ENCODE measurements at places on chromosomes 11 and 22.
A peak's percentile ranks its signal among the peaks of the same experiment; 100 is the strongest.

GRCh38 chr11:65849366-65849765, 8.6 kb downstream of the CFL1 start:
- DNase-seq: no peak

DNA sequence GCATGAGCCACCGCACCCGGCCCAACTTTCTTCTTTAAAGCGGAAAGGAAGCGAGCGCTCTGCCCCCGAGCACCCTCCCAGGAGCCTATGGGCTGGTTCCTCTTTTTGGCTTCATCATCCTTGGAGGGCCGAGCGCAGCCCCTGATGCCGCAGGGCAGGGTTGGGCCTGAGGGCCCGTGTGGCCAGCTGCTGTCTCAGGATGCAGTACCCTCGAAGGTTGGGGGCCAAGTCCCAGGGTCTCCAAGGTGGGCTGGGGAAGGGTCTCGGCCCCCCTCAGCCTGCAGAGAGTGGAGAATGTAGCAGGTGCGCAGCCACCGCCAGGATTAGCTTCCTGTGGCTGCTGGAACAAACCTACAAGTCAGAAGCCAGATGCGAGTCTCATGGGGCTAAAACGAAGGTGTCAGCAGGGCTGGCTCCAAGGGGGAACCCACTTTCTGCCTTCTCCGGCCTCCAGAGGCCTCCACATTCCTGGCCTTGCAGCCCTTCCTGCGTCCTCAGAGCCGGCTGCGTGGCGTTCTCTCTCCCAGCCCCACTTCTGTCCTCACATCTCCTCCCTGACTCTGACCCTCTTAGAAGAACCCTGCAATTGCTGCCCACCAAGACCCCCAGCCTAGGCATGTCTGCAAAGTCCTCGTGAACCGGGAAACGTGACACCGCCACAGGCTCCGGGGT, 2.9 kb downstream of the PANX2 start:
- no peak for DNase-seq

DNA sequence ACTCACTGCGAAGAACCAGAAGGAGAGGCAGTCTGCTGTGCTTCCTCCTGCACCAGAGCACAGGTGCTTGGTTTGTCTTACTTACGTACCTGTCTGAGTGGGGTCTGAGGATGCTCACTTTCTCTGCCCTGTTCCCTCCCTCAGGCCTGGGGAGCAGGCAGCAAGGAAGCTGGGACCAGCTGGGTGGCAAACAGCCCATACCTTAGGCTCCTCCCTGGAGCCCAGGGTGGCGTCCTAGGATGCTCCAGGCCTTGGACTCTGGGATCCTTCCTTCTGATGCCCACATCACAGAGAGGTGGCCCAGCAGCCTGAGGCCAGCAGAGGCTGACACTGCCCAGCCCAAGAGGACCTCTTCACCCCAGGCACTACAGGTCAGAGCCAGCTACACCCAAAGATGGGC, 593.2 kb downstream of the BRD1 start:
- DNase-seq: no peak

- DNase-seq: no peak
Measured at GRCh38 chr22:50497093-50497492, 10.4 kb downstream of the LMF2 start.

DNA sequence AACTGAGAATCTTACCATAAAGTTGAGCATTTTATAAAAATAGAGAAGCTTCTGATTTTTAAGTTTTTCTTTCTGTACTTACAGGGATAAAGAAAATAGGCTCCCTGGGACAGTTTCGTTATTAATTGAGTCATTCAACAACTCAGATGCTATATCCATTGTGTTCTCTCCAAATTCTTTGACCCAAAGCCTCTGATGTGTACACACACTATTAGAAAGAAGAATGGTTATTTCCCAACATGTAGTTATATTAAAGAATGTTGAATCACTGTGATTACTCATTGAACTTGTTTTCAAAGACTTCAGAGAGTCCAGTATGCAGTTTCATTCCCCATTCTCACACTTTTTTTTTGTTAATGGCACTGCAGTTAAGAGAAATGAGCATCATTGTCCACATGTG, 734.3 kb upstream of the ARHGAP42 start:
- DNase-seq: peak; percentile 83

- DNase-seq: no peak
Measured at GRCh38 chr11:30758946-30759504, 172.9 kb upstream of the MPPED2 start.

- DNase-seq: no peak
Measured at GRCh38 chr11:130203766-130204702, 44.5 kb downstream of the ST14 start.

DNA sequence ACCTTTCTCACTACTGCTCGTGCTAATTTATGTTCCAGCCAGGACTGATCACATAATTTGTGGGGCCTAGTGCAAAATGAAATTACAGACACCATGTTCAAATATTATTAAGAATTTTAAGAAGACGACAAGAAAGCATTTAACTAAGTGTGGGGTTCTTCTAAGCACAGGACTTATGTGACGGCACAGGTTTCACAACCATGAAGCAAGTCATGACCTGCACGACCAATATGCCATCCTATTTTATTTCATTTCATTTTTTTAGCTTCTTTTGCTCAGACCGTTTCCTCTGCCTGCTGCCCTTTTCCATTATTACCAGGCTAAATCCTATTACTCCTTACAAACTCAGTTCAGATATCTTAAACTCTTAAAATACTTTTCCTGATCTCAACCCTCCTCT, 462.5 kb downstream of the AASDHPPT start:
- peak; percentile 68 for DNase-seq

- no peak for DNase-seq
Measured at GRCh38 chr22:38260761-38261681, 11.8 kb downstream of the TMEM184B start.

- DNase-seq: no peak
Measured at GRCh38 chr22:28894807-28895206, 11.4 kb downstream of the ZNRF3 start.

DNA sequence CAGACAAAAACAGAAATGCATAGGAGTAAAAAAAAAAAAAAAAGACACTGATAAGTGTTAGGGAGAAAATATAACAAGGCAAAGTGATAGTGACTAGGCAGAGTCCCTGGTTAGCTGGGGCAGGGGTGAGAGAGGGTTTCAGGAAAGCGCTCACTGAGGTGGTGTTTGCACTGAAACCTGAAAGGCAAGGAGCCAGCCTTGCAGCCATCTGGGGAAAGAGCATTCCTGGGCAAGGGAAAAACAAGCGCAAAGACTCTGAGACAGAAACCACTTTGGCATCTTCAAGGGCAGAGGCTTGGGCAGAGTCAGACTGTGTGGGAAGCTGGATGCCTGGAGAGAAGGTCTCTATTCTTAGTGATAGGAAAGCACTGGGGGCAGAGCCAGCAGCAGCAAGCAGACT, 14.5 kb downstream of the CLMP start:
- no peak for DNase-seq

DNA sequence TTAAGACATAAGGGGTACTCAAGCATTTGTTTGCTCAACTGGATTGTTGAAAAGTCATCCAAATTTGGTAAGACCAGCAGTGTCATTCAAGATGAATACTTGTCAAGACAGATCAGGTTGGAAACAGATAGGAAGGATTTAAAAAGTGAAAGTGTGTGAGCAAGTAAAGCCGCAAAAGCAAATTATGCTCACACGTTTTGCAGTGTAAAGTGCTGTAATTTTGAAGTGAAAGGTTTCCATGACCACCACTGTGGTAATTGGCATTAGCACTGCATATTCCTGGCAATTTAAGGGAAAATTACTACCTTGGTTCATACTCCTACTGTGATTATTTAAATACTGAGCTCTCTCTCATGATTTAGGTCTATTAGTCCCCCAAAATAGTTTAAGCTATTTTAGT, 704.1 kb upstream of the CCDC179 start:
- DNase-seq: no peak

- DNase-seq: no peak
Measured at GRCh38 chr22:43154887-43155536, 3.7 kb downstream of the TSPO start.

- no peak for DNase-seq
Measured at GRCh38 chr11:34149274-34149673, 43.8 kb downstream of the NAT10 start.

DNA sequence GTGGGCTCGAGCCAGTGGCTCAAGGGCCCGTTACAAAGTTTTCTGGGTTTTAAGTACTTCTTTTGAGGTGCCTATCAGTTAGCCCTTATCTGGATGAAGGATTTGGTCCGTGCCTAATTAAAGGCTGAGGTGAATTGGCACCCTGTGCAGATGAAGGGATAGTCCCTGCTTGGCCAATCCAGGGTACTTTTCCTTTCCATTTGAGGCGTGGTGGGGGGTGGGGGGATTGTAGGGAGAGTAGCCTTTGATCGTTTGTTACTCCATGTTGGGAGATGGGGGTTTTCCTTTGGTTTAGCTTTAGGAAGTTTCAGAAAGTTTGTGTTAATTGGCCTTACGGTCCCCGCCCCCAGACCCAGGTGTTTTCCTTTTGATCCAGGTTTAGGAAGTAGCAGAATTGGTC, 170.8 kb downstream of the DDX10 start:
- no peak for DNase-seq

DNA sequence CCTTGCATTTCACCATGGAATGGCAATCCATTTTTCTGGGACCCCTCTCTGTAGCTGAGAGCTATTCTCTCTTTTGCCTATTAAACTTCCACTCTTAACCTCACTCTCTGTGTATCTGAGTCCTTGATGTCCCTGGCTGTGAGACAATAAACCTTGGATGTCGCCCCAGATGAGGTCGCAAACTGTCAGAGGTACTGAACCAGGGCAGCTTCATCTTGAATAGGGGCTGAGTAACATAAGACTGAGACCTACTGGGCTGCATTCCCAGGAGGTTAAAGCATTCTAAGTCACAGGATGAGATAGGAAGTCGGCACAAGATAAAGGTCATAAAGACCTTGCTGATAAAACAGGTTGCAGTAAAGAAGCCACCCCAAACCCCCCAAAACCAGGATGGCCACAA, 68.0 kb downstream of the RSF1 start:
- DNase-seq: peak; percentile 4

DNA sequence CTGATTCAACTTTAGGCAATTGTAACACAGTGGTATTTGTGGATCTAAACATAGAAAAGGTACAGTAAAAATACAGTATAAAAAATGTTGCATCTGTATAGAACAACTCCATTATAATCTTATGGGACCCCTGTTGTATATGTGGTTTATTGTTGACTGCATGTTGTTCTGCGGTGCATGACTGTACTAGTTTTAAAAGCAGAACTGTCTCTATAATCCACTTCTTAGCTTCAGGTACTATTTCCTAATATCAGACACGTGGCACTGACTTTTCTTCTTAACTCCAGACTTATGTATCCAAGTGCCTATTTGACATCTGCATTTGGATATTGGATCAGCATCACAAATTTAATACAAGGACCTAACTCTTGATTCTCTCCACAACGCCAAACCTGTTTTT, 41.1 kb downstream of the PACS1 start:
- DNase-seq: peak; percentile 33

DNA sequence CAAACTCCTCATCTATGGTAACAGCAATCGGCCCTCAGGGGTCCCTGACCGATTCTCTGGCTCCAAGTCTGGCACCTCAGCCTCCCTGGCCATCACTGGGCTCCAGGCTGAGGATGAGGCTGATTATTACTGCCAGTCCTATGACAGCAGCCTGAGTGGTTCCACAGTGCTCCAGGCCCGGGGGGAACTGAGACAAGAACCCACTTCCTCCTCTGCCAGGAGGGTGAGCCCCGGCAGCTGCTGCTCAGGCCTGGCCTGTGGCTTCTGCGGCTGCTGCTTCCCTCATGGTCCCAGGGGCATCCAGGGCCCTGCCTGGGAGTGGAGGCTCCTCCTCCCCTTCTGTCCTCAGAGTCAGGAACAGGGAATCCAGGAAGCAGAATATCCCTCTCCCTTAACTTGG, 98.4 kb downstream of the ZNF280B start:
- DNase-seq: no peak

DNA sequence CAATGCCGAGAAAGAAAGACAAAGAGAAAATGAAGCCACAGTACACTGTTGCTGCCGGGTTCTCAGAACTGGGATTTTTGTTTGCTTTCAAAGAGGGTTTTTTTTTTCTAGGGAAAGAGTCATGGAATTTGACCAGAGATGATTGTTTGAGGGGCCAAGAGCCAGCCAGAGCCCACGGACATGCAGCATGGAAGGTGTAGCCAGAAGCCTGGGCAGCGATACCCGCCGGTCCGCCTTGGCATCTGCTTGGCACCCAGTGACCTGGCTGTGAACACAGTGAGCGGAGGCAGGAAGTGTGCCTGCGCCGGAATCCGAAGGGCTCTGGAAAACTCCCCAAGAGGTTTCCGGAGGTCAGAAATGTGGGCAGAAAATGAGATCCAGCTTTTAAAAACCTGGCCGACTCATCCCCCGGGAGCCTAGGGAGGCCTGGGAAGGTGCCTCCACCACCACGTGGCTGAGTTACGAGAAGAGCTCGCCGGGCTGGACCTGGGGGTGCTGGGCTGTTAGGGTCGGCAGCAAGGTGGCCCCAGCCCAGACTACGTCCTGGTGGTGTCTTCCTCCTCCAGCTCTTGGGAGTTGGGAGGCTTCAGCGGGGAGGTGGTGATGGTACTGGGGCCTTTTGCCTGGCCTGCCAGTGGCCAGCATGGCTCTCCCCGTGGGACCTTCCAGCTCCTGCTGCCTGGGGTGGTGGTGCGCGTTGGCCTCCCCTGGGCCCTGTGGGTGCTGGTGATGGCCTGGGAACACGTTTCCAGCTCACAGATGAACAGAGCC, 61.6 kb upstream of the PPARA start:
- DNase-seq: no peak
